ENCODE measurements at places on chromosomes 4 and X.

GRCh38 chrX:74363914-74364313 lies 57.4 kb upstream of the SLC16A2 start:
- DNase-seq: no peak

DNA sequence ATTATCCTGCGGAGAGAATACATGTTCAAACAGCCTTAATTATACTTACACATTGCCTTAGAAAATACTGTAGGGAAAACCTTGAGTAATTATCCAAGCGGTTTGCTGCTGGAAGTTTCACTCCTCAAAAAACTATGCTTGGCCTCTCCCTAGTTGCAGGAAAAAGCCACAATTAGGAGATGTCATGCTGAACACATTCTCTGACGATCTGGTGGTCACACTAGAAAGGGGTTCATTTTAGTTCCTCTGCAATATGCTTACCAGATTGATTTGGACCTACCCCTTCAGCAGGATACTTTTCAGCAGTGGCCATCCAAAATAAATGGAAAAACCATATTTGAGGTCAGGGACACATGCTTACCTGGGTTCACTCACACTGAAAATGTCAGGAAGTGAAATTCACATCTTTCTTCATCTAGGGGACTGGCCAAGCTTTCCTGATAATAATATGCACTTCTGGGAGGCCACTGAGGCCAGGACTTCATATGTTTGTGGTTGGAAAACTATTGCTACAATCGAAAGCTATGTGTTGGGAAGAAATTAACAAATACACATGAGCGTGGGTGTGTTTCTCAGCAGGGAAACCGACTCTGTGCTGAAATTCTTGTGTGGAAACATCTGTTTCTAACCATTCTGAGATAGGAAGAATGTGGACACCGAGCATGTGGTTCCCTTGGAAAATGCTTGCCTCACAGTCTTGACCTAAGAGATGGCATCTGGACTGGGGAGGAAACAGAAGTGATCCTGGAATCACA lies 68.8 kb downstream of the ATXN3L start:
- peak; percentile 87 for DNase-seq

DNA sequence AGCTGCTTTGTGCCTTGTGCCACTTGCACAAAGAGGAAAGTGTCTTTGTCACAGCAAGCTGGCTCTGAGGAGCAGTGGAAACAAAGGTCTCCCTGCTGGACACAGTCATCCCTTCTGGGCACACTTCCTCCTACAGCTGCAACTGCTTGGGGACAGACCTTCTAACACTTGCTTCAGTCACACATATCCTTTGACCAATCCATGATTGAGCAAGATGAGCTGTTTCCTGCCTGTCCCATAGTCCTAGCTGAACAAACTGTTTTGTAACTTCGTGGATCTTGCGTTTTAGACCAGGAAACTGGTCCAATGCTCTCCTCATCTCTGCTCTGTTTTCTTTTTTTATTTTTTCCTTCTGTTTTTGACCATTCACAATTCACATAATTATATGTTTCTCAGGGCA lies 98.5 kb downstream of the RRAGB start:
- no peak for DNase-seq

- no peak for DNase-seq
Observed at GRCh38 chr4:187380181-187380581, 615.4 kb upstream of the ZFP42 start.

DNA sequence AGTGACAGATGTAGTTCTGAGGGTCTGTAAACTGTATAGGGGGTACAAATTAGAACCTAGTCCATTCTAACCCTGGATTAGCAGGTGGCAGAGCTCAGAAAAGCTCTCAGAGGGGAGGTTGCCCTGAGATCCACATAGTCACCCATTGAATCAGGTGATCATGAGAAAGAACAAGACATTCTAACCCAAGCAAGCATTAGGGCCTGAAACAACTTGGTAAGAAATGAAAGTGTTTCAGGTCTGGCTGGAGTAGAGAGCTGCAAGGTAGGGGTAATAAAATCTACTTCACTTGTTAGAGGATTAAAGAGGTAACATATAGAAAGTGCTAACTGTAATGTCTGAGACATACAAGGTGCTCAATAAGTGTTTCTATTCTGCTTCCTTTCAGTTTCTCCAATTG lies 8.8 kb upstream of the BMP2K start:
- no peak for DNase-seq

DNA sequence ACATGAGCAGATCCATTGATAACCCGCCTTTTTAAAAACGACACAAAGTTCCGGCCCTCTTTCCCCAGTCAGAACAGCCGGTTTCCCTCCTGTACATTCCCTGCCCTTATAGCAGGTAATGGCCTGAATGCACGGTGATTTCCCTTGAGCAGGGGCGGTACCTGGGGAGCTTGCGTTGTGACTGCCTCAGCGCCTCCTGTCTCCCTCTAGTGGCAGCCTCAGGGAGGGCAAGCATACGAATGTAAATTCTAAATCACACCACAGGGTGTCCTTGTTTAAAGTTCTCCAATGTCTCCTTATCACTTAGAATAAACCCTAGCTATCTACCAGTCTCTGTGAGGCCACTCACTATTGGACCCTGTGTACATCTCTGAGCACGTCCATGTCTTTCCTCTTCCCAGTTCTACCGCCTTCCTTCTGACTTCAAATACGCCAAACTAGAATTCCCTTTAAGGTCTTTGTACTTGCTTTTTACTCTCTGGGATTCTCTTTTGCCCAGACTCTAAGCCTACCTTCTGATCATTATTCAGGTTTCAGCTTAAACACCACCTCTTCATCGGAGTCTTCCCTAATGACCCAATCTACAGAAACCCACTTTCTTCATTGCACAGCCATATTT lies 18.4 kb upstream of the LDB2 start:
- no peak for DNase-seq

GRCh38 chrX:17632942-17633341 lies 104.4 kb upstream of the SCML1 start:
- DNase-seq: no peak

DNA sequence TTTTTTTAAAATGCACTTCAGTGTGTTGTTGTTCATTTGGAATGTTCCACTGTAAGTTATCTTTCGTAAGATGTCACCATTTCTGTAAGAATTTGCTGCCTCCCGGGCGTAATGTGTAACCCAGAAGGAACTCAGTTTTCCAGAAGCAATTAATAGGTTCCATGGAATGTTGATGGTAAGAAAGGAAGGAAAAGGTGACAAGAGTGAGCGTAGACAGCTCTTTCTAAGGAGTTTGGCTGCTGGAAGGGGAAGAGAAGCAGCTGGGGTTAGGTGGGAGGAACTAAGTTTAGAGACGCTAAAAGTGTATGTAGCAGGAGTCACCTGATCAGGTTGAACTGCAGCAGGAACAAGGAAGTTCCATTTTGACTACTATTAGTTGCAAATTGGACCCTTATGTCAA lies 35.9 kb downstream of the PNMA5 start:
- DNase-seq: no peak

- DNase-seq: no peak
Observed at GRCh38 chr4:2816401-2816954, 23.6 kb downstream of the SH3BP2 start.

DNA sequence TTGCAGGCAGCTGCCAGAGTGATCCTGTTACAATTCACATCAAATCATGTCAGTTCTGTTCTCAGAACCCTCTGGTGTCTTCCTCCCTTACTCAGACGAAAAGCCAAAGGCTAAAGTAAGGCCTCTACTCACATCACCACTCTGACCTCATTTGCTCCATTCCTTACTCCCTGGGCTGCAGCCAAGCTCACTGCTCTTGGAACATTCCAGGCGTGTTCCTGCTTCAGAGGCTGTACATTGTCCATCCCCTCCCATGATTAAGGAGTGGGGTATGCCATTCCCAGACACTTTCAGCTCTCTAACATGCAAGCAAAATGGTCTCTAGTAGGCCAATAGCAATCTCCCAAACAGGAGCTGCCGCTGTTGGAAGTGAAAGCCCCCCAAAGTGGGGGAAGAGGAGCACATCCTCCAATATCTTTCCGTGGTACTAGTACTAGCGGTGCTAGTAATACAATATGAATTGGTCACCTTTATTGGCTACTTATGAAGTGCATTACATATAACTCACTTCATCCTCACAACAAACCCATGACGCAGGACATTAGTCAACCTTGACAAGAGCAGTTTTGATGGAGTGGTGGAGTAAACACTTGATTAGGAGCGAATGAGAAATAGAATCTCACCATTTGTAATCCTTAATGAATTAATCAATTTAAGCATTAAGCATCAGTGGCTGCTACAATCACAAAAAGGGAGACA lies 15.0 kb downstream of the GAB3 start:
- no peak for DNase-seq

GRCh38 chrX:12701628-12702027 lies 89.6 kb upstream of the PRPS2 start:
- no peak for DNase-seq

DNA sequence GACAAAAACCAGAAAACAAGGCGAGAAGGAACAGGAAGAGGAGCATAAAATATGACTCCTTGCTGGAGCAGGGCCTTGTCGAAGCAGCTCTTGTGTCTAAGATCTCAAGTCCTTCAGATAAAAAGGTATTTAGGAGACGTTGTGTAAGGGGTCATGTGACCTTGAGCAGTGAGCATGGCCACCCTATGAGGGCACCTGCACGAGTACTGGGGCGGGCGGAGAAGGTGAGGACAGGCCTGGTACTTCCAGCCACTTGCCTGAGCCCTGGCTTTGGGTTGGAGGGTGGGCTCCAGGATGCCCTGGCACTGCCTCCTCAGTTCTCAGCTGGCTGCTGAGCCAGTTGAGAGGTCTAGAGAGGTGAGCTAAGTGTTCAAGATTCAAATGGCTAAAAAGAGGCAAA lies 29.9 kb downstream of the NSD2 start:
- no peak for DNase-seq

DNA sequence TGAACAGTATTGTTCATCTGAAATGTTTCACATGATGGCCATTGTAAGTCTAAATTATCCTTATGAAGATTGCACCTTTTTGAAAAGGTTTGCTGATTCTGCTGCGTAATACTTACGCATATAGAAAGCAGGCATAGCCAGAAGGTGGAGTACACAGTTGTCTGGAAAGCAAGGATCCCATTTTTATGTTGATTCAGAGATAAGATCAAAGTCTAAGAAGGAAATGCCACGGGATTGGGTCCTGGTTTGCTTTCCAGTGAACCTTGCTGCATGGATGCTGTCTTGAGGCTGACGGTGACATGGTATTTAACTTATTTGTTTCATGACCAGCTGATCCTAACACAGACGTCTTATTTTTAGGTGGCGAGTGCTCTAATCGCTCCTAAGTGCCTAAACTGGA lies 15.5 kb downstream of the MAGEA9B start:
- DNase-seq: no peak

DNA sequence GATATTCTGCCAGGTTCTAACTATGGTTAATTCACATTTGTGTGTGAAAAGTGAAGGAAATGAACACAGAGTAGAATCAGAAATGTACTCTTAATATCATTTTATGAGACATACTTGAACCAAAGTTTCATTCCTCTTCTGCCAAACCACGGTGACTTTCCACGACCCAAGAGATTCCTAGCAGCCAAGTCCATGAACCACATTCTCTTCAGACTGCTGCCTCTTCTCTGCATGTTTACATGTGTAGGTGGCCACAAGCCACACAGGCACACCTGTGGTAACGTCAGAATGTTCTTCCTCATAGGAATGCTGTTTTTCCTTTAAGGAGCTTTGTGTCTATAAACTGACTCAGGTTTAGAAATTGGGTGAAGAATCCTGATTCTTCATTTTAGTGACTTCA lies 1411.2 kb downstream of the RAPGEF2 start:
- DNase-seq: no peak

DNA sequence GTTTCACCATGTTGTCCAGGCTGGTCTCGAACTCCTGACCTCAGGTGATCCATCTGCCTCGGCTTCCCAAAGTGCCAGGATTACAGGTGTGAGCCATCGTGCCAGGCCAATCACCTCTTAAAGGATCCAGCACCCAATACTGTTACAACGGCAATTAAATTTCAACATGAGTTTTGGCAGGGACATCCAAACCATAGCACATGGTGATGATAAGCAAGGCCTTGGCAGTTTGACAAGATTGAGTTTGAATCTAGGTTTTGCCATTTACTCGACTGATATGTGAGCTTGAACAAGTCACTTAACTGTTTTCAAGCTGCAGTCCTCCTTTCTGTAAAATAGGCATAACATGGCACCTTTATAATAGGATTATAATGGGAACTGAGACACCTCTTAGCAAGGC lies 84.1 kb downstream of the GPR82 start:
- DNase-seq: no peak

GRCh38 chr4:173532725-173533511 lies 2.9 kb upstream of the HAND2 start:
- DNase-seq: no peak

DNA sequence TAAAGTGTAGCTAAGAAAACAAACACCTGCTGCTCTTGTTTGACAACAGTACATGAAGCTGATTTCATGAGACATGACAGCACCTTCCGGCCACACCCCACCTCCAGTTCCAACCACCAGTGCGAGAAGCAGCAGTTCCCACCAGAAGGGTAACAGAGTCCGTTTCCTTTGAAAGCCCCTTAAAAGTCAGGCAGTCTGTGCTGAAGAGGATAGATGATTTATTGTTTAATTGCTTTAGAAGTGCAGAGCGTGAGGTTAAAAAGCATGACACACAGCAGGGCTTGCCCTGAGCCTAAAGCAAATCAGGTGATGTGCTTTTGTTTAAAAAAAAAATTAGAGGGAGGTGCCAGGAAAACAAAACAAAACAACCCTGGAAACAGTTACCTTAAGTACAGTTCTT lies 82.6 kb downstream of the HADH start:
- no peak for DNase-seq

GRCh38 chrX:131724292-131724691 lies 180.4 kb downstream of the OR13H1 start:
- DNase-seq: no peak

DNA sequence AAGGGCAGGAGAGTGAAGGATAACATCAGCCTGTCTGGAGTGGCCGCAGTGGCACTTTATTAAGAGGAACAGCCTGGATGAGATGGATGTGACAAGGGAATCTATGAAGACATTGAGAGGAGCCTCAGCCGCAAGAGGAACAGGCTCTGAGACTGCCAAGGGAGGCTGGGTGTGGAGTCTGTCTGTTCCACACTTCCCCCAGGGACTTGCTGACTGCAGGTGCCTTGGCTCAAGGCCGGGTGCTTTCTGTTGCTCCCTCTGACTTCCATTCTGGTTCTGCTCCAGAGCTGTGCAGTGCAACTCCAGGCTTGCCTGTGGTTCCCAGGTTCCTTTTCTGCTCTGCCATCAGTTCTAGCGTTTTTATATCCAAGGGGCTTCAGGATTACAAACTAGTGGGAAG lies 54.6 kb downstream of the FRMPD3 start:
- no peak for DNase-seq

GRCh38 chrX:15203694-15204093 lies 66.2 kb downstream of the ASB9 start:
- DNase-seq: no peak

Data from AG04449 (cell line).